ENCODE measurements at places on chromosomes 16 and 17. TPM values are rescaled to one million over a fixed set of nuclear protein-coding genes. Genes with fewer than 3 reads are reported as not detected.

Gene NPB
- 0.75 TPM for total RNA-seq

Gene TPPP3
- 0.28 TPM for total RNA-seq

Gene CRHR1
- not detected for total RNA-seq

Gene ATAD5
- 17.4 TPM for total RNA-seq

Gene ASPA
- not detected for total RNA-seq

GRCh38 chr17:64575431-64575830 is 68.7 kb downstream of the CEP95 start:
- H3K4me1 ChIP-seq = peaks cover 3% of the 10 kb centered on the region
- H3K27me3 ChIP-seq = no peaks in the 10 kb centered on the region
- no peak for DNase-seq
- no peak overlapping the region for H3K4me3 ChIP-seq

GRCh38 chr17:13429201-13429600 is 172.5 kb downstream of the HS3ST3A1 start:
- no peaks in the 10 kb centered on the region for H3K4me1 ChIP-seq
- no peaks in the 10 kb centered on the region for H3K36me3 ChIP-seq
- no peak overlapping the region for H3K27ac ChIP-seq
- no peak for DNase-seq
- no peak overlapping the region for H3K4me3 ChIP-seq
- no peaks in the 10 kb centered on the region for H3K27me3 ChIP-seq

DNA sequence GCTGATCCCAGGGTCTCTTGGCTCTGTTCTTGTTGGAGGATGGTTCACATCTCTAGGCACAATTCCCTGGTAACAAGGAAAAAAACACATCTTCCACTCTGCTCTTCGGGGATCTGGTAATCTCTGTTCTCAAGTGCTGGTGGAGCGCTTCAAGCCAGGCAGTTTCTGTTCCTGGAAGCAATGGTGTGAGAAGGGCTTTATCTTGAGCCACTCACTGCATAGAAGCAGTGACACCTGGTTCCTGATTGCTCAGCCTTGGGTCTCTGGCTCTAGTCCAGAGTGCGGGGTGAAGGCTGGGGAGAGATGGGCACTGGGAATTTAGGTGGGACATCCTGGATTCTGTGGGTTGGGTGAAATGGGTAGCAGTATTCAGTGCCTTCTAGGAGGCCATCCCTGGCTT is 14.1 kb downstream of the AKAP1 start:
- no peaks in the 10 kb centered on the region for H3K36me3 ChIP-seq
- no peaks in the 10 kb centered on the region for H3K27me3 ChIP-seq
- H3K27ac ChIP-seq = no peak overlapping the region
- peaks cover 5% of the 10 kb centered on the region for H3K4me1 ChIP-seq
- DNase-seq = no peak
- no peak overlapping the region for H3K4me3 ChIP-seq

DNA sequence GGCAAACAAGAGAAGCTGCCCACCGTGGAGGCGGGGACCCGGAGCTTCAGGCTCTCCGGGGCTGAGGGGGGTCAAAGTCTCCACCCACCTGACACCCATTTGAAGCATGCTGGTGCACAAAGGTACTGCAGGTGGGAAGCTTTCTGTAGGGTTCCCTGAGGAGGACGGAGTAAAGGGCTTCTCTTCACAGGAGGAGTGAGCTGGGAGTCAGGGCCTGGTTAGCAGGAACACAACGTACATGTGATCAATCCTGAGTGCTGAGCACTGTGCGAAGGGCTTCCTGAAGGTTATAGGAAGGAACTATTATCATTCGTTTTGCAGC is 252.9 kb upstream of the RPL38 start:
- H3K27me3 ChIP-seq = no peaks in the 10 kb centered on the region
- DNase-seq = no peak
- H3K36me3 ChIP-seq = no peaks in the 10 kb centered on the region
- peaks cover 9% of the 10 kb centered on the region for H3K4me1 ChIP-seq
- no peak overlapping the region for H3K4me3 ChIP-seq

- no peaks in the 10 kb centered on the region for H3K27me3 ChIP-seq
- no peak overlapping the region for H3K4me3 ChIP-seq
- peak overlapping the region; percentile 16 for H3K27ac ChIP-seq
Measured at GRCh38 chr17:16511593-16511992, 19.6 kb upstream of the LRRC75A start.

- H3K4me3 ChIP-seq = peak overlapping the region; percentile 53
- H3K36me3 ChIP-seq = no peaks in the 10 kb centered on the region
- peak; percentile 86 for DNase-seq
- no peaks in the 10 kb centered on the region for H3K27me3 ChIP-seq
- H3K4me1 ChIP-seq = no peaks in the 10 kb centered on the region
Measured at GRCh38 chr17:49851387-49852291, 3.8 kb upstream of the TAC4 start.

DNA sequence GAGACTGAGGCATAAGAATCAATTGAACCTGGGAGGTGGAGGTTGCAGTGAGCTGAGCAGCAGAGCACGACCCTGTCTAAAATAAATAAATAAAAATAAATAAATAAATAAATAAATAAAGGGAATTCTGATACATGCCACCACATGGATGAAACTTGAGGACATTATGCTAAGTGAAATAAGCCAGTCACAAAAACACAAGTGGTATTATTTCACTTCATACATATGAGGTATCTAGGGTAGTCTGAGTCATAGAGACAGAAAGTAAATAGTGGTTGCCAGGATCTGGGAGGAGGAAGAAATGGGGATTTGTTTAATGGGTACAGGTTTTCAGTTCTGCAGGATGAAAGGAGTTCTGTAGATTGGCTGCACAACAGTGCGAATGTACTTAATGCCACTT is 16.3 kb downstream of the PIPOX start:
- no peak overlapping the region for H3K27ac ChIP-seq
- H3K27me3 ChIP-seq = no peaks in the 10 kb centered on the region
- H3K4me3 ChIP-seq = no peak overlapping the region
- peaks cover 48% of the 10 kb centered on the region for H3K4me1 ChIP-seq
- H3K36me3 ChIP-seq = no peaks in the 10 kb centered on the region

DNA sequence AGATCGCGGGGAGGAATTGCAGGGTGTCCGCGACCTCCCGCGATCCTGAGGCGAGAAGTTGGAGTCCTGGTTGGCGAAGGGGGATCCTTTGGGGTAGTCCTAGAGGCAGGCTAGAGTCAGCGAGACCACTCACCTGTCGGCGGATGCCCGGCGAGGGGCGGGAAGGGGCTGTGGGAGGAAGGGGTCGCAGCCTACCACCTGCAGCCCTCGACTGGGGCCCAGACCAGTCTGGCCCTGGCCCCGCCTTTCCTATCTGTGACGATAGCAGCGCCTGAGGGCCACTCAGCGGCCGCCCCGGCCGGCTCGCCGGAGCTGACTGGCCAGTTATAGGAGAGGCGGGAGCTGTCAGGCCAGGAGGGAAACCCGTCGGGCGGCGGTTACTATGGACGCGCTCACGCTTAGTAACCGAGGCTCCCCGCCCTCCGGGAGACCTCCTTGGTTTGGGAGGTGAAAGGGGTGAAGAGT is at the start of gene TEKT3:
Gene TEKT3, minus strand, starts transcription at position 213 of the 465 bp plus-strand sequence. CDS start 10,012 bp downstream, outside the sequence.
- H3K36me3 ChIP-seq = no peaks in the 10 kb centered on the region
- no peaks in the 10 kb centered on the region for H3K4me1 ChIP-seq
- peaks cover 31% of the 10 kb centered on the region for H3K27me3 ChIP-seq
- no peak for DNase-seq
- no peak within 1 kb of the TSS for H3K4me3 ChIP-seq

- H3K27ac ChIP-seq = no peak overlapping the region
- no peak overlapping the region for H3K4me3 ChIP-seq
- no peaks in the 10 kb centered on the region for H3K27me3 ChIP-seq
- no peak for DNase-seq
Measured at GRCh38 chr17:3847165-3847670, 1.2 kb upstream of the NCBP3 start.

DNA sequence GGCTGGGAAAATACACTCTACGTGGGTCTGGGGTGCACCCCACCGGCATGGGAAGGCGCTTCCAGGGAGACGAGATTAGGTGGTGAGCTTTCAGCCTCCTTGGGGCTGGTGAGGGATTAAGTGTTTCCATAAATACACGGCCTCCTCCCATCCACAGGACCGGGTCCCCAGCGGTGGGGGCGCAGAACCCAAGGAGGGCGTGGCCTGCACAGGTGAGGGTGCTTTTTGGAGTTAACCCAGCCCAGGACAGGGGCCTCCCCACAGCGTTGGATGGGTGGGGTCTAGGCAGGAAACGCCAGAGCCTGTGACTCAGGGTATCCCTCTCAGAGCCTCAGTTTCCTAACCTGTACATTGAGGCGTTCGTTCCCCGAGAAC is 1.1 kb downstream of the C16orf74 start:
- peaks cover 46% of the 10 kb centered on the region for H3K4me1 ChIP-seq
- DNase-seq = no peak
- H3K36me3 ChIP-seq = no peaks in the 10 kb centered on the region

DNA sequence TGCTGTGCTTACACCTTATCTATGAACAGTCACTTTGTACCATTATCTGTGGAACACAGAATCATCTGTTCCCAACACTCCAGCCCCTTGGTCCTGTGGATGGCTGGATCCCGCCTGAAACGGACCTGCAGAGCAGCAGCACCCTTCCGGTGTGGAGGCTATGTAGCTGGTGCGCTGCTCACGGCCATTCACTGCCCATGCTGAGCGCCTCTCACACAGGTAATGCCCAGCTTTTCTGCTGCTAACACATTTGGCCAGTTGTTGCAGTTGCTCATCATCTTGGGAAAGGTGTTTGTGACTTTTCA is 11.4 kb upstream of the PLK1 start:
- peaks cover 74% of the 10 kb centered on the region for H3K36me3 ChIP-seq
- DNase-seq = no peak
- H3K4me1 ChIP-seq = no peaks in the 10 kb centered on the region
- H3K27ac ChIP-seq = no peak overlapping the region

GRCh38 chr17:77875051-77875780 is 83.3 kb upstream of the TNRC6C start:
- H3K27me3 ChIP-seq = no peaks in the 10 kb centered on the region
- DNase-seq = no peak
- H3K4me3 ChIP-seq = no peak overlapping the region
- H3K4me1 ChIP-seq = no peaks in the 10 kb centered on the region
- H3K27ac ChIP-seq = no peak overlapping the region

DNA sequence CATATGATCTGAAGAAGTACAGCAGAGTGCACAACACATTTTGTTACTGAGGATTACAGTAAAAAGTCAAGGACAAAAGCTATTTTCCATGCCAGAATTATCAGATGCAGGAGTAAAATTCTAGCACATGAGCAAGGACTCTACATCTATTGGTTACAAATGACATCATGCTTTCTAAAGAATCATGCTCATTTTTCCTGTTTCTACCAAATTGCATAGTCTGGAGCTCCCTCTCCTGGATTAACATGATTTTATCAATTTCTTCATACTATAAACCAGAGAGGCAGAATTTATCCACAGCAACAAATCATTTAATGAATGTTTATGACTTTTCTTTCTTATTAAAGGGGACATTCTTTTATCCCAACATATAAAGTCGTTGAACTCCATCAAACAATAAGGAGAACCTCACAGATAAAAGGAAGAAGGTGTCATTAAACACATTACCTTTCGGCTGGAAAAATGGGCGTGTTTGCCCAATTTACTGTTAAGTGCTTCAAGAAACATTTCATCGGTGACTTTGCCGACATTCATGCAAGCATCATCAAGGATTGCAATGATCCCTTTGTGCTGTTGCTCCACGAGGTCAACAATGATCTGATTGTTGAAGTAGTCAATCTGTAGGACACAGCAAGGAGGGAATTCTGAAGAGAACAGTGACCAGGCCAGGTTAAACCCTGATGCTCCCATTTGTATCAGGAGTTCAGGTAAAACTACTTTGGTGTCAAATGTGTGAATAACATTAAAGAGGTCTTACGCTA is 121.7 kb downstream of the MYO1D start:
- no peak overlapping the region for H3K27ac ChIP-seq
- no peaks in the 10 kb centered on the region for H3K36me3 ChIP-seq
- no peak overlapping the region for H3K4me3 ChIP-seq

DNA sequence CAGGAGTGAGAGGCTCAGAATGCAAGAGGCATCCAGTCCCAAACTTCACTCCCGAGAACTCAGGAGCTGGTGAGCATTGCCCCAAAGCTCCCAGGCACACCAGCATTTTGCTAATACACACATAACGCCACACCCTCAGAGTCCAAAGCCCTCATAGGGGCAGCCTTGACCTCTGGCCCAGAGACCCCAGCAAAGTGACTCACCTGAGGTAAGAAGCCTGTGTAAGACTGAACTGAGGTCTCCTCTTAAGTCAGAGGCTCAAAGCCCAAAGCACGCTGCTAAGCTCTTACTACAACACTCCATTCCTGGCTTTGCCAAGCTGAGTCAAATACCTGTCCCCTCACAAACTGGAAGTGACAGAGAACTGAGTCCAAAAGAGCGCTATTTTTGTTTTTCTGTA is 16.4 kb downstream of the ST3GAL2 start:
- H3K4me1 ChIP-seq = no peaks in the 10 kb centered on the region
- no peaks in the 10 kb centered on the region for H3K36me3 ChIP-seq
- H3K27me3 ChIP-seq = no peaks in the 10 kb centered on the region
- H3K27ac ChIP-seq = no peak overlapping the region
- DNase-seq = no peak

DNA sequence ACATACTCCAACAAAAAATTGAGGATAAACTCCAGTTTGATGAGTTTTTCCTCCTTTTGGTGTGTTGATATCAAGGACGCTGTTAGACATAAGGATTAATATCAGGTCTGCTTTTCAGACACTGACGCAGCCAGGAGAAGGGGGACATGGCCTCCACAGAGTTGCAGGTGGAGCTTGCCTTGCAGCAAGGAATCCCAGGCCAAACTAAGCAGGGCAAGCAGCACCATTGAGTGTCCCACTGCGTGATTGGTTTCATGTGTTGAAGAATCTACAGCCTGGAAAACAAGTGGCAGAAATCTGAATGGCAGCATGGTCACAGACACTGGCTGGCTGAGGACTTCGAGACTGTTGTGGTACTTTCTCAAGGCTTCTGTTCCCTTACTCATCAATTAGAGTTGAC is 777.6 kb downstream of the KCNJ18 start:
- DNase-seq = no peak
- H3K4me3 ChIP-seq = no peak overlapping the region
- H3K27ac ChIP-seq = no peak overlapping the region
- no peaks in the 10 kb centered on the region for H3K27me3 ChIP-seq
